ENCODE measurements at places on chromosomes 7 and 10.

DNA sequence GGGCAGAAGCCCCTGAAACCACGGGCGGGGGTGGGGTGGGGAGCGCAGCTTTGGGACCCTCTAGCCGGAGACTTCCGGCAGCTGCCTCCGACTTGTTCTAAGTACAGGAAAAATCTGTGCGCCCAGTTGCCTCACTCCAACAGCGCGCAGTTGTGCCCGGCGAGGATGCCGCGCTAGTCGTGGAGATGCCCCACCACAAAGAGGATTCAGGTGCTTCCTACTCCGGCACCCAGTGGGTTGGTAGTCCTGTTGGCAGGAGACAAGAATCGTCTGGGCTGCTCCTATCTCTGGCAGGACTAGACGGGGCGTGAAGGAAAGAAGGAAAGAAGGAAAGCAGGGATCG, 465 bp upstream of the NPY start:
- no peak for DNase-seq

- DNase-seq = no peak
Observed at GRCh38 chr10:102767428-102768160, 23.8 kb downstream of the WBP1L start.

GRCh38 chr10:128898133-128898915, 568.7 kb upstream of the MGMT start:
- no peak for DNase-seq

DNA sequence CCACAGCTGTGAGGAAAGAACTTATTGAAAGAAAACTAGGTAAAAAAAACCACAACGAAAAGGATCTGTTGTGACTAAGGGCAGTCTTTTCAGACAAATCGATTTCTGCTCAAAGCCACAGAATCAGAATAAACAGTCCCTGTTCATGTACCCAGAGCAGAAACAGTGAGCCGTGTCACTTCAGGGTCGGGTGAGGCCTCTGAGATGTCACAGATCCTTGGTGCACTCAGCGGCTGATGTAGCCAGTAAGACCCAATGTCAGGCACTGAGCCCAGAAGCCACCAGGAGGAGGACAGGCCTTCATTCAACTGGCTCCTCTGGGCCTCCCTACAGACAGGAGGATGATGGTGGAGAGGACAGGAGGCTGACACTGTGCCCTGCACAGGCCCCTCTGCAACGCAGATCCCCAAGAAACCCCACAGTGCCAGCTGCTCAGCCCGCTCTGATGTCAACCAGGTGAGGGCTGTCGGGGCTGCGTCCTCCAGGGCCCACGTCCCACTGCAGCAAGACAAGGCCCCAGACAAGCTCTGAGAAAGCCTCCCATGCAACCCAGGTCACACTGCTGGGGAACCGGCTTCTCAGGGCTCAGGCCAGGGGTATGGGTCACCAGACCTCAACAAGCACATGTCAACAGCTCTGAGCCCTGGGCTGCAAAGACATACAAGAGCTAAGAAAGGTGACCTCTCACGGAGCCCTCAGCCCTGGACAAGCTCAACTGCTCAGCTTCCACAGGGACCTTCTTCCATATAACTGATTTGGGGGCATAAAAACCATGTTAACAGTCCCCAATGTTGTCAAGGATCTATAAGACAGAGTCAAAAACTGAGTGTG, 190.6 kb downstream of the PARD3 start:
- DNase-seq = no peak

DNA sequence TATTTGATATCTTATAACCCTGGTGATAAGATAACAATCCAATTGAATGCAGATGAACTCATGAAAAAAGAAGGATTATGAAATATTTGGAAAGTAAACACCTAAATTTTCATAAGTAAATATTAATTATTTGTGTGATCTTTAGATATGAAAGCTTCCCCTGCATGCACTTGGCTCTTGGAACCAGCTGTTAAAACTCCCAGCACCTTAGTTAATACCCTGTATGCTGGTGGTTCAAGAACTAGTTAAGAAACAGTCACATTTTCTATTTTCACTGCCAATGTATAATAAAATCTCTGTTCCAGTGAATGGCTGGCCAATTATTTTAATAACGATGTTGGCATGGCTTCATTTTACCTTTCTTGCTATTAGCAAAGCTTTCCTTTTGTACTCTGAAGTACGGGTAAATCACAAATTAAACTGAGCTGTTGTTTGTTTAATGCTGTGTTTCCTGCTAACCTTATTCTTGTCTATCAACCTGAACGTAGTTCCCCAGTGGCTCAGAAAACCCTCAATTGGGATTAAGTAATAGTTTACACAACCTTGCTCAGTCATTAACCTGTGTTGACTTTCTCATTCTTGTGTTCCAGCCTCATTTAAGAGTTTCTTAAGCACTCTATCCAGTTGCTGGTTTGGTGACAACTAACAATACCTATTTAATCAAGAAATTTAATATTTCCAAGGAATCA, 38.9 kb downstream of the MET start:
- no peak for DNase-seq

GRCh38 chr7:50204581-50204980, 99.9 kb upstream of the IKZF1 start:
- no peak for DNase-seq

DNA sequence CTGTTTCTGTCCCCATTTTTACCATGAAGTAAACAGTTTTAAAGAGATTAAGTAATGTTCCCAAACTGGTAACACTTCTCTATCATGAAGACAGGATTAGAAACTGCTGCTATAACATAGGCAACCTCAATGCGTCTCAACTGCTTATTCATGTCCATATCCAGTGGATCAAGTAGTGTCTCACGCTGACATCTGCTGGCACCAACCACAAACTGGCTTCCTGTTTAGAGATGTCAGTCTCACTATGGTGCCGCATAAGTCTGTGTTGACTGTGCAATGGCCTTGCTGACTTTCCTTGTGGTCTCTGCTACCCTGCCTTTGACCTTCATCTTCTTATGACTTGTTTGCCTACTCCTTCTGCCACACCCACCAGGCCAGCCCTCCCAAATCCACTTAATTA, 369.6 kb upstream of the DPP6 start:
- DNase-seq = no peak

- no peak for DNase-seq
Observed at GRCh38 chr10:326894-327635, 191.8 kb downstream of the ZMYND11 start.

GRCh38 chr10:119501690-119502089, 40.8 kb downstream of the RGS10 start:
- DNase-seq = no peak

GRCh38 chr10:28190196-28190595, 112.7 kb downstream of the MPP7 start:
- DNase-seq = no peak

DNA sequence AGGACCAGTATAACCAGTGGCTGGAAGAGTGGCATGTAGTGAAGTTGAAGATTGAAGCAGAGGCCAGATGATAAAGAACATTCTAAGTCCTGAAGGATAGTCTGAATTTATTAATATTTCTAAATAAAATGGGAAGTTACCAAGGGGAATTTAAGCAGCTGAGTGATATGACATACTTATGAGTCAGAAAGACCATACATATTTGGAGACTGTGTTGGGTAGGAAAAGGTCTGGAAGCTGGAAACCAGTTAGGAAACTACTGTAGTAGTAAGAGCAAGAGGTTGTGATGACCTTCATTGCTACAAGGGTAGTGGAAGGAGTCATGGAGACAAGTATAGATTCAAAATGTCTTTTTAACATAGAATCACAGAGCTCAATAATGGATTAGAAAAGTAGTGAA, 752.3 kb downstream of the SUGCT start:
- DNase-seq = no peak

DNA sequence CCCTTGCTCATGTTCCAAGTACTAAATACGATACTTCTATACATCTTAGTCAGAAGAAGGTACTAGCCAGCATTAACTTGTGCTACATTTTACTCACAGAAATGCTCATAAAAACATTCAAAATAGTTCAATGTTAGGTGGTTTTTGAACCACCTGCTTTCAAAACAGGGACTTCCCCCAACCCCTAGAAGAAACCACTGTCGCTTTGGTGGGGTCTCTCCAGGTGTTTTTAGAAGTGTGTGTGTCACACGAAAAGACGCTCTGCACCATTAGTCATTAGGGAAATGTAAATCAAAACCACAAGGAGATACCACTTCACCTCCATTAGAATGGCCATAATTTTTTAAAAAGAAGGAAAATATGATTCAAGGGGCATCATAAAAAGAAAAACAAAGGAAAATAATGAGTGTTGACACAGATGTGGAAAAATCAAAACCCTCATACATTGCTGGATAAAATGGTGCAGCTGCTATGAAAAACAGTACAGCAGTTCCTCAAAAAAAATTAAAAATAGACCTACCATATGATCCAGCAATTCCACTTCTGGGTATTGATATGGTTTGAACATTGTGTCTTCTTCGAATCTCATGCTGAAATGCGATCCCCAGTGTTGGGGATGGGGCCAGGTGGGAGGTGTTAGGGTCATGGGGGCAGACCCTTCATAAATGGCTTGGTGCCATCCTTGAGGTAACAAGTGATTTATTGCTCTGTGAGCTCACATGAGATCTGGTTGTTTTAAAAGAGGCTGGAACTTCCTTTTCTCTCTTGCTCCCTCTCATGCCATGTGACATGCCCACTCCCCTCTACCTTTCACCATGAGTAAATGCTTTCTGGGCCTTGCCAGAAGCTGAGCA, 74.2 kb downstream of the MALSU1 start:
- no peak for DNase-seq

DNA sequence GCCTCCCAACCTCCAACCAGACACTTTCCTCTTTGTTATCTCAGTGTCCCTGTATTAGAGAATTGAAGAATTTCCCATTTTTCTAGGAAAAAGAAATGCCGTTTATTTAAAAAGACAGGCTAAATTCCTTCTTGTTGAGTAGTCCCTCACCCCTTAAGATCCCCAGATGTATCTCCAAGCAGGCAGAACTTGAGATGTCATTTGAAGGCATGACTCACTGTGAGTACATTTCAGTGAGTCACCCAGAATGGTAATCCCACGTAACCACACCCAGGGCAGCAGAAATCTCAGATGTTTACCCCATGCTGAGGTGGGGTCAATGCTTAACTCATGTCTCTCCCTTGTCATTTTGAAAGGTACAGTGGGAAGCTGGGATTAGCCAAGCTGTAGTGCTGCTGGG, 4.4 kb downstream of the ZNF655 start:
- DNase-seq = no peak

DNA sequence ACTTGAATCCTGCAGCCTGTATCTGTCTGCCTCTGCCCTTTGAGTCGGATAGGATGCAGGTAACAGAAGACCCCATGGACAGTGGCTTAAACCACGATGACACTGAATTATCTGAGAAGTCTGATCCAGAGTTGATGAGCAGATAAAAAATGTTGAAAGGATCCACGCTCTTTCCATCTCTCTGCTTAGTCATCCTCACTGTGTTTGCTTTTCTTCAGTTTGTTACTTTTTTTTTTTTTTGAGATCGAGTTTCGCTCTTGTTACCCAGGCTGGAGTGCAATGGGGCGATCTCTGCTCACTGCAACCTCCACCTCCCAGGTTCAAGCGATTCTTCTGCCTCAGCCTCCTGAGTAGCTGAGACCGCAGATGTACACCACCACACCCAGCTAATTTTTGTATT, 36.9 kb upstream of the GOLGA7B start:
- no peak for DNase-seq

DNA sequence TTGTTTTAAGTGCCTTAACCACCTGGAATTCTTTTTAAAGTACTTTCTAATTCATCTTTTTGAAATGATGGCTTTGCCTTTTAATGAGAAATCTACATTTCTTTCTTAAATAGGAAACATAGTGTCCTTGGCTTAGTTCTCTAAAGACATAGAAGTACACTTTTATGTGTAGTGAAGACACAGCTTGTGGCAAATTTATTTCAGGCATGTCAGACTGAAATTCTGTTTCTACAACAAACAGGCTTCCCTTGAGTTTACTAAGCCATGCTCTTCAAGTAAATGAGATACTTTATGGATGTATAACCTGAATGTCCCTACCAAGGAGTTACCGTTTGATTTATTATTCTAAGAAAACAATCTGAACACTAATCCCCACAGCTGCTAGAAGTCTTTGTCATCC, 136.9 kb upstream of the MAGI2 start:
- DNase-seq = no peak

DNA sequence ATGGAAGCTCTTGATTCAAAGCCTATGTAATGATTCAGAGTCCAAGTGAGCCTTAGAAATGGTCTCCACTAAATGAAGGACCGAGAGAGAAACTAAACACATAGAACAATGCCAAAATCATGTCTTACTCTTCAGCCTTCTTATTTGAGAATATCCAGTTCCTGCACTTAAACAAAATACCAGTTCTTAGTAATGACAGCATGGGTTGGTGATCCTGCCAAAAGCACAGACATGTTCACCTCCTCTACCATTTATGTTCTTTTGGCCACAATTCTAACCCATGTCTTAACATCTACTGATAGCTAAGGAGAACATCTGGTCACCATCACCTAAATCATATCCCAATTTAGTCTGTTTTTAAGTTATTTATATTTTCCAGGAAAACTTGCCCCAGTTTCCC, 239.6 kb upstream of the PTN start:
- DNase-seq = no peak

- no peak for DNase-seq
Observed at GRCh38 chr7:48249166-48249565, 77.9 kb downstream of the ABCA13 start.
